ENCODE measurements at places on chromosomes 16 and 17. TPM values are rescaled to one million over a fixed set of nuclear protein-coding genes. Genes with fewer than 3 reads are reported as not detected.
A peak's percentile ranks its signal among the peaks of the same experiment; 100 is the strongest.

GRCh38 chr16:17439580-17439979, 31.2 kb downstream of the XYLT1 start:
- no peaks in the 10 kb centered on the region for H3K36me3 ChIP-seq
- no peaks in the 10 kb centered on the region for H3K27me3 ChIP-seq
- H3K27ac ChIP-seq = no peak overlapping the region
- DNase-seq = no peak

GRCh38 chr16:78286065-78286464, 186.6 kb downstream of the WWOX start:
- H3K36me3 ChIP-seq = no peaks in the 10 kb centered on the region
- no peaks in the 10 kb centered on the region for H3K27me3 ChIP-seq
- H3K4me1 ChIP-seq = peaks cover 6% of the 10 kb centered on the region
- no peak for DNase-seq
- H3K27ac ChIP-seq = no peak overlapping the region

DNA sequence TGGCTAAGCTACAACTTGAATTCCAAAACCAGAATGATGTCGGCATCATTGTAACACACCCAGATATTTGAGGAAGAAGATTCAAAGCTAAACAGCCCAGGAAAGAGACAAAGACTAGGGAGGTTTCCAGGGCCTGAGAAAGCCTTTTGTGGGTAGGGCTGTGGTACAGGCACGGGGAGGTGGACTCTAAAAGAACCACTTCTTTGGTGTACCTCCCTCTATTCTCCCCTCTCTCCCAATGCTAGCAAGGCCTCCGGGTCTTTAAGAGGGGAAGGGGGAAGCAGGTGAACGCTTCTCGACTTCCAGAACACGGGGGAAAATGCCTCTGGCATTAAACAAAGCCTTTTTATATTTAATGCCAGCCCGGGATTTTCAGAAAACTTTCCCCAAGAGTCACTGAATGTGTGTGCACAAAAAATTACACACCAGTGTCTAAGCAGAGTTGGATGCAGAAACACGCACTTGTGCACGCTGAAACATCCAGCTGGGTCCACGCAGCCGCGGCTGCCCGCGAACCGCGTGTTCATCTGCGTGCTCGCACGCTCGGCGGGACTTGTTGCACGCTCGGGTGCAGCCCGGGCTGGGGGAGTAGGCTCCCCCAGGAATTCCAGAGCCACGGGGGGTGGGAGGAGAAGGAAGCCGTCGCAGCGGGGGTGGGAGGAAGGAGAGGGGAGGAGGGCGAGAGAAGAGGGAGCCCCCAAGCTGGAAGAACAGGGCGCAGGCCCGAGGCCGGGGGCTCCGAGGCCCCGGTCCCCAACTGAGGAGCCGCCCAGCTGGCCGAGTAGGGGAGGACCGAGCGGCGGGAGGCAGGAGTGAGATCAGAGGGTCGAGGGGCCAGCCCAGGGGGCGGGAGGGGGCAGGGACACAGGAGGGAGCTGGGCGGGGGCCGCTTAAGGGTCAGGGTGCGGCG, 20.1 kb upstream of the ZNF423 start:
- peaks cover 11% of the 10 kb centered on the region for H3K4me1 ChIP-seq
- H3K27ac ChIP-seq = peak overlapping the region; percentile 5
- DNase-seq = no peak
- H3K36me3 ChIP-seq = no peaks in the 10 kb centered on the region
- H3K27me3 ChIP-seq = peaks cover 22% of the 10 kb centered on the region

DNA sequence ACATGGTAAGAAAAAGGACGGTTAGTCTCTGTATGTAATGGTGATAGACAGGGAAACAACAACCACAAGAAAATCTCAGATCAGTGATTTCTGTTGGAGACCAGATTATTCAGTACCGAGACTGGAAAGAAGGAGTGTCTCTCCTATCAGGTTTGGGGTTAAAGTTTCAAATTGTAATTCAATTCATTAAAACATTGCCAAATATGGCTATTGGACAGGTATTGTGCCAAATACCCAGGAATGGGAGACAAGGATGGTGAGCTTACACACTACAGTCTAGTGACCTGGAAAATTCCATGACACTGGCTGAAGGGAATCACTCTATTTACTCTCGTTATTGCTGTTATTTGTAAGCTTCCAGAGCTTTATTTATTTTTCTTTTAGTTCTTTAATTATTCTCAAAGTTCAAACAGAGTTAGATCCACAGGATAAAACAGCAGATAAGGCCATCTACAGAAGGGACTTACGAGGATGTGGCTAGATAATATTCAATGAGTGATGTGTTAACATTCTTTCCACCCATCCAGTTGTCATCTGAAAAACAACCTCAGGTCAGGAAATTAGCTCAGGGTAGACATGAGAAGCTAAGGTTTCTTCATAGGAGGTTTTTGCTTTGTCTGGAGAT, 25.1 kb upstream of the MMD start:
- H3K27ac ChIP-seq = no peak overlapping the region
- H3K27me3 ChIP-seq = no peaks in the 10 kb centered on the region
- no peak for DNase-seq
- H3K4me1 ChIP-seq = no peaks in the 10 kb centered on the region

GRCh38 chr16:82337355-82337754, 167.3 kb upstream of the MPHOSPH6 start:
- no peak for DNase-seq
- no peaks in the 10 kb centered on the region for H3K4me1 ChIP-seq
- no peak overlapping the region for H3K27ac ChIP-seq
- peaks cover 12% of the 10 kb centered on the region for H3K27me3 ChIP-seq
- no peak overlapping the region for H3K4me3 ChIP-seq

GRCh38 chr17:73595479-73595878, 48.8 kb downstream of the SDK2 start:
- H3K27ac ChIP-seq = no peak overlapping the region
- no peaks in the 10 kb centered on the region for H3K36me3 ChIP-seq
- H3K27me3 ChIP-seq = no peaks in the 10 kb centered on the region
- no peak overlapping the region for H3K4me3 ChIP-seq
- DNase-seq = no peak
- peaks cover 5% of the 10 kb centered on the region for H3K4me1 ChIP-seq

DNA sequence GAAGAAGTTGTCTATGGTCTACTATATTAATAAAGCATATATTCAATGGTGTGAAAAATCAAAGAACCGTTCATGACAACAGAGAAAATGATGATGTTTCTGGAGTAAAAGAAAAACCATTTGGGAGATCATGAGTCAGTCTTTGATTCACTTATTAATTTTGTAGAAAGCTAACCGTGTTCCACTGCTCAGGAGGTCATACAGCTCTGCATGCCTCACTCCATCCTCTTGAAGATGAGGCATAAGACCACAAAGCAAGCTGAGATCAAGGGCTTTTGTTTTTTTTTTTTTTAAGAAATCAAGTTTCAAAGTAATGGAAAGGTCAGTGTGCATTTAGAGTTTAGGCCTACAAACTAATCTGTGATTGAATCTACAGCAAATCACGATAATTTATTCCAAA, 206.4 kb downstream of the CEP112 start:
- no peaks in the 10 kb centered on the region for H3K36me3 ChIP-seq
- no peaks in the 10 kb centered on the region for H3K4me1 ChIP-seq
- no peak for DNase-seq
- H3K4me3 ChIP-seq = no peak overlapping the region
- no peak overlapping the region for H3K27ac ChIP-seq

GRCh38 chr16:85677383-85677967, 11.3 kb downstream of the GINS2 start:
- no peak for DNase-seq
- H3K4me3 ChIP-seq = no peak overlapping the region
- peaks cover 51% of the 10 kb centered on the region for H3K36me3 ChIP-seq
- no peak overlapping the region for H3K27ac ChIP-seq
- H3K4me1 ChIP-seq = peaks cover 7% of the 10 kb centered on the region

- H3K36me3 ChIP-seq = no peaks in the 10 kb centered on the region
- H3K4me3 ChIP-seq = no peak overlapping the region
- DNase-seq = no peak
- no peak overlapping the region for H3K27ac ChIP-seq
Measured at GRCh38 chr16:49382916-49383315, 9.3 kb downstream of the C16orf78 start.

DNA sequence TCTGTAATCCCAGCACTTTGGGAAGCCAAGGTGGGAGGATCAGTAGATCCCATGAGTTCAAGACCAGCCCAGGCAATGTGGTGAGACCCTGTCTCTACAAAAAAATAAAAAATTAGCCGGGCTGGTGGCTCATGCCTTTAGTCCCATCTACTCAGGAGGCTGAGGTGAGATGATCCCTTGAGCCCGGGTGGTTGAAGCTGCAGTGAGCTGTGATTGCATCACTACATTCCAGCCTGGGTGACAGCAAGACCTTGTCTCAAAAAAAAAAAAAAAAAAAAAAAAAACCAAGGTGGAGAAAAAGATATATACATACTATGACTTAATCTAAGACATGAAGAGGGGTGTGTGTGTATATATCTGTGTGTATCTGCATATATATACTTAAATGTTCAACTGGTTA, 26.7 kb downstream of the BBS2 start:
- H3K27ac ChIP-seq = no peak overlapping the region
- peaks cover 38% of the 10 kb centered on the region for H3K36me3 ChIP-seq
- DNase-seq = no peak
- H3K4me3 ChIP-seq = no peak overlapping the region
- no peaks in the 10 kb centered on the region for H3K27me3 ChIP-seq

- H3K4me3 ChIP-seq = no peak overlapping the region
- peaks cover 20% of the 10 kb centered on the region for H3K27me3 ChIP-seq
- no peaks in the 10 kb centered on the region for H3K36me3 ChIP-seq
Measured at GRCh38 chr16:2825906-2826305, 4.2 kb upstream of the ZG16B start.

GRCh38 chr16:57962046-57962445, 8.9 kb downstream of the CNGB1 start:
- no peak for DNase-seq
- H3K4me3 ChIP-seq = no peak overlapping the region
- no peaks in the 10 kb centered on the region for H3K27me3 ChIP-seq
- H3K27ac ChIP-seq = no peak overlapping the region
- H3K4me1 ChIP-seq = no peaks in the 10 kb centered on the region
- H3K36me3 ChIP-seq = no peaks in the 10 kb centered on the region

DNA sequence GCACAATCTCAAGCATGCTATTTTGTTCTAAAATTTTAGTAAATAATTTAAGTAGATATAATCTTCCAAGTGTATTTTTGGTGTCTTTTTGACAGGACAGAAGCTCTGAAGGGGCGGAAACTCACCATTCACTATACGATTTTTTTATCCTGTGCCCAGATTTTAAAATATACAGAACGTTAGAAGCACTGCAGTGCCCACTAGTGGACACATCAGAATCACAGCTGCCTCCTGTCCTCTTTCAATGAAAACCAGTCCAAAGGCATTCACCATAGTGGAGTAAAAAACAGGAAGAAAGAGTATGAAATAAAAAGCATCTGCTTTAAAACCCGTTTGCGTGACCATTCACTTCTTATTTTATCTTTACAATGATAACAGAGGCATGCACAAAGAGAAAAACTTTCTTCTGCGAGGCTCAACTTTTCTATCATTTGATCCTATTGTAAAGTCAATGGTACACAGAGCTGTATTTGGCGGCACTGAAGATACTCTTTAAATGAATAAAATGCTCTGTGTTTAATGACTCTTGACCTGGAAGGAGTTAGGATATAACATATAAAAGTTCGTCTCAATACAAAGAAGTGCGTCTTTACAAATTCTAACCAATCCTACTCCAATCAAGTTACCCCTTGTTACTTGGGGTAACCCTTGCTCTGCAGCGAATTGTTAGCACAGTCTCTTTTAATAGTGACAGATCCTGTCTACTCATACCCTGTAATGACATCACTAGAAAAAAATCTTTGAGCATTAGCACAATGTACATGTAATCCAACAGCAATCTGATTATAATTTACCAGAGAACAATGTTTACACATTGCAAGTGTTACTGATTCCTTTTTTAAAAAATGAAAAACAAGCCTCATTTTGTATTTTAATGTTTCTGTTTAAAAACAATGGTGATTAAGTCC, 339.8 kb upstream of the PSMD7 start:
- H3K4me3 ChIP-seq = no peak overlapping the region
- no peaks in the 10 kb centered on the region for H3K36me3 ChIP-seq
- H3K27ac ChIP-seq = no peak overlapping the region
- H3K4me1 ChIP-seq = peaks cover 1% of the 10 kb centered on the region
- no peak for DNase-seq
- H3K27me3 ChIP-seq = peaks cover 22% of the 10 kb centered on the region

GRCh38 chr17:15266325-15267125, 1.4 kb upstream of the PMP22 start:
- peaks cover 31% of the 10 kb centered on the region for H3K4me1 ChIP-seq
- DNase-seq = no peak
- H3K4me3 ChIP-seq = no peak overlapping the region
- H3K27me3 ChIP-seq = no peaks in the 10 kb centered on the region

GRCh38 chr17:81349397-81350319, 45.6 kb upstream of the BAHCC1 start:
- H3K36me3 ChIP-seq = no peaks in the 10 kb centered on the region
- no peaks in the 10 kb centered on the region for H3K27me3 ChIP-seq
- H3K4me1 ChIP-seq = peaks cover 17% of the 10 kb centered on the region
- no peak for DNase-seq

DNA sequence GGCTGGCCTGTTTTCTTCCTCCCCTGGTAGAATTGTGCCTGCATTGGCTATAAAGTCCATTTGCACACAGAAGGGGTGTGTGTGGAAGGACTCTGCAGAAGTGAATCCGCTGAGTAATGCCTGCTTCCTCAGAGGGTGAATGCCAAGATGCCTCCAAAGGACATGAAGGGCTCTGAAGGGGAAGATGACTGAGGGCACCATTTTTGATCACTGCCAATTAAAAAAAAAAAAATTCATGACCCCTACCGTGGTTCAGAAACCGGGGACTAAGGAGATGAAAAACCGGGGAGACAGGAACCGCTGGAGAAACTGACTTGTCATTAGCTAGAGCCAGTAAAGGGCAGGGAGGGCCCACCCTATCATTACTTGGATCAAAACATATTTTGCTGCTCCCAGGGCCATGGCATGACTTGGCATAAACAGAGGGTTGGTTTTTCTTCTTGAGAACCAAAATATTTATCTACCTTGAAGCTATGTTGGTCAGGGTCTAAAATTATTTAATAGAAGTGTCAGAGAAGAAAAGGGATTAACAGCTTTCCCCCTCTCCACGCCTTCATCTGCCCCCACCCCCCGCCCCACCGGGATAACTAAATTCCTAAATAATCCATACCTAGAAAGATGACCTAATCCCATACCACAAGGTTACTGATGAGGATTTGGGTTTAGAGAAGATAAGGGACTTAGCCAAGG, 3.6 kb upstream of the USP7 start:
- H3K4me3 ChIP-seq = no peak overlapping the region
- no peaks in the 10 kb centered on the region for H3K27me3 ChIP-seq
- H3K36me3 ChIP-seq = no peaks in the 10 kb centered on the region
- H3K4me1 ChIP-seq = peaks cover 27% of the 10 kb centered on the region
- no peak overlapping the region for H3K27ac ChIP-seq

Gene BAIAP3
- total RNA-seq = 0.87 TPM

Gene IL21R
- 1.2 TPM for total RNA-seq

Gene CFAP97D1
- total RNA-seq = 0.10 TPM

Gene CCDC200
- total RNA-seq = not detected

Gene GGT6
- total RNA-seq = 102 TPM

Gene DNAAF8
- not detected for total RNA-seq

Gene MSLN
- total RNA-seq = 0.31 TPM

Gene KRTAP9-2
- total RNA-seq = 36.3 TPM

Gene FAM20A
- total RNA-seq = 0.78 TPM

Gene KRT28
- 17.7 TPM for total RNA-seq

Gene KRTAP9-7
- total RNA-seq = 10.0 TPM

Gene GNGT2
- not detected for total RNA-seq

Measured in suprapubic skin (tissue), 4 donors.